Muscle of back (tissue), 13 donors: ENCODE measurements at places on chromosomes 1 and 21. TPM values are rescaled to one million over a fixed set of nuclear protein-coding genes. Genes with fewer than 3 reads are reported as not detected.

DNA sequence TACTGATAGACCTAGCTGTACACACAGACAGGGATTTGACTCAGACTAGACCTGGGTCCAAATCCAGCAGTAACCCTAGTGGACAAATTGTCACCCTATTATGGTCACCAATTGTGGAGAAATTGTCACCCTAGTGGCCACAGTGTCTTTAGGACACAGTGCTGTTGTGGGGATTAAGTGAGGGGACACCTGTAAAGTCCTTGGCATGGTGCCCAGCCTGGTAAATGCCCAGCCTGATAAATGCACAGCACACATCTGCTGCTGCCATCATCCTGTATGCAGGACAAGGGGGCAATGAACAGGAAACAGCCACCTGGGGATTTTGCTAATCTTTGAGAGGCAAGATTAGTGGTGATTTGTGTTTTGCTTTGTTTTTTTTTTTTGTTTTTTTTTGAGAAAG is 2.3 kb downstream of the TMEM61 start:
- DNase-seq = no peak

DNA sequence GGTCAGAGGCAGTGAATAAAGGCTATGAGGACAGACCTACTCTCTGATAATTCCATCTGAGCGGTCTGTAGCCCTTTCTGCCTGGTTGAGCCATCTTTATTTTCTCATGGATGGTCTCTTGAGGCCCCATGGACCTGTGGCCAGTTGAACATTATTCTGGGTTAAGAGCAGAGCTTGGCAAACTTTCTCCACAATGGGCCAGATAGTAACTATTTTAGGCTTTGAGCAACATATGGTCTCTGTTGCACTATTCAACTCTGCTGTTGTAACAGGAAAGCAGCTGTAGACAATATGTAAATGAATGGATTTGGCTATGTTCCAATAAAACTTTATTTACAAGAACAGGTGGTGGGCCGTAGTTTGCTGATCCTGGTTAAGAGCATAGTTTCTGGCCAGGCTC is 62.7 kb downstream of the KAZN start:
- peak; percentile 88 for DNase-seq

- no peak for DNase-seq
Observed at GRCh38 chr1:43044572-43045361, 86.1 kb upstream of the SLC2A1 start.

GRCh38 chr1:22296701-22297591 is 154.0 kb upstream of the WNT4 start:
- DNase-seq = no peak

- peak; percentile 36 for DNase-seq
Observed at GRCh38 chr1:24724345-24725208, 20.7 kb upstream of the CLIC4 start.

- no peak for DNase-seq
Observed at GRCh38 chr21:41508415-41509144, 622 bp upstream of the TMPRSS2 start.

DNA sequence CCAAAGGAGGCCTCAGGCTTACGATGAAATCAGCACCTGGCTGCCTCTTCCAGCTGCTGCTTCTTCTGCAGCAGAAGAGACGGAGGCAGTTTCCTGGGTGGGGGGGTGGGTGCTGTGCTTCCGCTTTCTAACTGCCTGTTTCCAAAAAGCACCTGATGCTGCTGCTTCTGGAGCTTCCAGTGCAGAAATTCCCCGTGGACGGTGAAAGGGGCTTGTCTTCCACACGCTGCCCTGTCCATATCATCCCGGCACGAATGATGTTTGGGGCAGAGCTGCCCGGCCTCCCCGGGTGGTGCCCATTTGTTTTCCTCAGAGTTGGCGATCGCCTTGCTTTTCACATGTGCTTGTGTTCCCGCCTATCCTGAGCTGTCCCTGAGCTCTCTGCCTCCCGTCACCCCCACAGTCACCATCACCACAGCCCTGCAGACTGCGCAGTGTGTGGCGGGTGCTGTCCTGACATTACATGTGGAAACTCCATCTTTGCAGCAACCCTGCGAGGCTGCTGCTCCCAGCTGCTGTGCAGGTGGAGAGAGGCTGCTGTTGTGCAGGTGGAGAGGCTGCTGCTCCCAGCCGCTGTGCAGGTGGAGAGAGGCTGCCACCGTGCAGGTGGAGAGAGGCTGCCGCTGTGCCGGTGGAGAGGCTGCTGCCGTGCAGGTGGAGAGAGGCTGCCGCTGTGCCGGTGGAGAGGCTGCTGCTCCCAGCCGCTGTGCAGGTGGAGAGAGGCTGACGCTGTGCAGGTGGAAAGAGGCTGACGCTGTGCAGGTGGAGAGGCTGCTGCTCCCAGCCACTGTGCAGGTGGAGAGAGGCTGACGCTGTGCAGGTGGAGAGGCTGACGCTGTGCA is 1.8 kb downstream of the TTLL10 start:
- no peak for DNase-seq

DNA sequence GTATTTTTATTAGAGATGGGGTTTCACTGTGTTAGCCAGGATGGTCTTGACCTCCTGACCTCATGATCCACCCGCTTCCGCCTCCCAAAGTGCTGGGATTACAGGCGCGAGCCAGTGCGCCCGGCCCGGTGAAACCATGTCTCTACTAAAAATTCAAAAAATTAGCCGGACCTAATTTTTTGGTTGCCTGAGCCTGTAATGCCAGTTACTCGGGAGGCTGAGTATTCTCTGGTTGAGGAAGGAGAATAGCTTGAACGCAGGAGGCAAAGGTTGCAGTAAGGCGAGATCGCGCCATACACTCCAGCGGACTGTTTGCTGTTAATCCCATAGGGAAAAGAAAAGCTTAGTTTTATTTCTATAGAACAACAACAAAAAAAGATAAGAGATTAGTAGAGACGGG is 29.9 kb upstream of the HJV start:
- no peak for DNase-seq

- DNase-seq = no peak
Observed at GRCh38 chr1:173470608-173471007, 6.5 kb upstream of the PRDX6 start.

DNA sequence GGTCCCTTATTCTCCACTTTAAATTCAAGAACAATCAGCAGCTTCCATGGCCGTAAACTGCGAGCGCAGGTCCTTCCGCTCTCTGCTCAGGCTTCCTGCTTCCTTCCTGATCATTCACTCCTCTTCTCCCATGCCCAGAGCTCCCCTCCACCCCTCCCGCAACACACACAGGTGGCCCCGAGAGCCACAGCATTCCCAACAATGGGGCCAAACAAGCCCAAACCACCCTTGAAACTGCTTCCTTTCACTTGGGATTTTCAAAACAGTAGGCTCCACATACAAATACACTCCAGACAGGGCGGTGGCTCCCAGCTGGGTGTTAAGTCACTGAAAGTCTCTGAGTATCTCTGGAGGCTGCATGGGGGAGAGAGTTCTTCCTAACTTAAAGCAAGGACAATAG is 11.4 kb downstream of the FAM89A start:
- no peak for DNase-seq

DNA sequence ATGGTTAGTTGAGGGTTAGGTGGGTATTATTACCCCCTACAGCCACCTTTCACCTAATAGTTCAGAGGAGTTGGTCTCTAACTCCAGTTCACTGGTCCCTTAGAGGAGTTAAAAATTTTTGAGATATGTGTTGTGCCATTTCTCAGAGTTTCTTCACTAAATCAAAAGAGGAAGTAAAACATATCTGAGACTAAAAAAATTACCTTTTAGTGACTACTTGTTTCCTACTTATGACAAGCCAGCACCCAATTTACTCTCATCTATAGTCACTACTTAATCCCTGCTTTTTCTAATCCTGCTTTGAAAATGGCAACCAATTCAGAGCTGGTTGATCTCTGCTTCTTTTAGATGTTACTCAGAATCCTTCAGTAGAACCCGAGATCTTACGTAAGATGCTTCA is 1316.8 kb upstream of the B3GALT2 start:
- DNase-seq = no peak

GRCh38 chr1:114011796-114012195 is 32.5 kb downstream of the OLFML3 start:
- DNase-seq = no peak

DNA sequence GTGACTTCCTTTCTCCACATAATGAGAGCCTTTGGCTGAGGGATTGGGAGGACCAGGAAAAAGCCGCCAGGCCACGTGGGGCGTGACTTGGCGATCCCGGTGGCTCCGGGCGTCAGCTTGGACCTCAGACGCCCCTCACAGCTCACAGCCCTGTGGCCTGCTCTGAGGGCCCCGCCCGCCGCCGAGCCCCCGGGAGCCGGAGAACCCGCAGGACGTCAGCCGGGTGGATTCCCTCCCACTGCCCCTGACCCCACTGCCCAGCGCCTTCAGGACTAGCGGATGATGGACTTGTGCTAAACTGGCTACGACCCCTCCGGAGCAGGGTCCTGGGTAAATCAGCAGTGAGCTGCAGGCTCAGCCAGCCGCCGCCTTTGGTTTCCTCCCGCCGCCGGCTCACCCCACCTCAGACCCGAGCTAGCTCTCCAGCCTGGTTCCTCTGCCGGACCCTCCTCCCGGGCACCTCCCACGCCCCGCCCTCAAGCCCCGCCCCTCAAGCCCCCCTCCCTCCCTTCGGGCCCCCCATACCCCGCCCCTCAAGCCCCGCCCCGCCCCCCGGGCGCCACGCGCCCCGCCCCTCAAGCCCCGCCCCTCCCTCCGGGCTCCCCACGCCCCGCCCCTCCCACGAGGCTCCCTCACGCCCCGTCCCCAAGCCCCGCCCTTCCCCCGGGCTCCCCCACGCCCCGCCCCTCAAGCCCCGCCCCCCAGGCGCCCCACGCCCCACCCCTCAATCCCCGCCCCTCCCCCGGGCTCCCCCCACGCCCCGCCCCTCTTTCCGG is 10.0 kb upstream of the FAAP20 start:
- DNase-seq = peak; percentile 83

DNA sequence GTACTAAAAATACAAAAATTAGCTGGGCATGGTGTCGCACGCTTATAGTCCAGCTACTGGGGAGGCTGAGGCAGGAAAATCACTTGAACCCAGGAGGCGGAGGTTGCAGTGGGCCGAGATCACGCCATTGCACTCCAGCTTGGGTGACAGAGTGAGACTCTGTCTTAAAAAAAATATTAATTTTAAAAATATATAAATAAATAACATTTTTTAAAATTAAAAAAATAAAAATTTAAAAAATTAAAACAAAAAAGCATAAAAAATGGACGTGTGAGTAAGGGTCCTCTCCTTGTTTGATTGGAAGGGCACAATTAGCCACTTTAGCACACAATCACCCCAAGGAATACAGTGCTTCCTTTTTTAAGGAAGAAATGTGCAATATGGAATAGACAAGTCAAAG is 18.6 kb downstream of the EBNA1BP2 start:
- DNase-seq = no peak

DNA sequence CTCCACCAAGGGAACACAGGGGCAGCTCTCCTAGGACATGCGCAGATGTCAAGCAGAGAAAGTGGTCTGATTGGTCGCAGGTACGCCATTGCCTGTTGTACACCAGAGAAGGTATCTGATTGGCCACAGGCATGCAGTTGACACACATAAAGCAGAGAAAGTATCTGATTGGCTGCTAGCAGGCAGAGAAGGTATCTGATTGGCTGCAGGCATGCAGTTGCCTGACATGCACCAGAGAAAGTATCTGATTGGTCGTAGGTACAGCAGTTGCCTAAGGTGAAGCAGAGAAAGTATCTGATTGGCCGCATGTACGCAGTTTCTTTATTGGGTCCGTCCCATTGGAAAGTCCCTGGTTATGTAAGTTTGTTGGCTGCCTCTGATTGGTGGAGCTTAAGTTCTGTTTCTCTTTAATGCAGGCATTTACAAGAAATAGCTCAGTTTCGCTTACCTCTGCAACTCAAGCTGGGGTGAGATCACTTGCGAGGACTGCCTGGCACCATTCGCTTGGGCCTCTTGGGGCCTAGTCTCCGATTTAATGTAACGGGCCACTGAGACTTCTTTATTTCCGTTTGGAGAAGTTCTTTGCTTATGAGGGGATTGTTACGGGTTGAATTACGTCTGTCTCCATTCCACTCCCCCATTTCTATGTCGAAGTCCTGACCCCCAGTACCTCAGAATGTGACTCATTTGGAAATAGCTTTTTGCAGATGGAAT is 74.2 kb downstream of the SIK1 start:
- no peak for DNase-seq

DNA sequence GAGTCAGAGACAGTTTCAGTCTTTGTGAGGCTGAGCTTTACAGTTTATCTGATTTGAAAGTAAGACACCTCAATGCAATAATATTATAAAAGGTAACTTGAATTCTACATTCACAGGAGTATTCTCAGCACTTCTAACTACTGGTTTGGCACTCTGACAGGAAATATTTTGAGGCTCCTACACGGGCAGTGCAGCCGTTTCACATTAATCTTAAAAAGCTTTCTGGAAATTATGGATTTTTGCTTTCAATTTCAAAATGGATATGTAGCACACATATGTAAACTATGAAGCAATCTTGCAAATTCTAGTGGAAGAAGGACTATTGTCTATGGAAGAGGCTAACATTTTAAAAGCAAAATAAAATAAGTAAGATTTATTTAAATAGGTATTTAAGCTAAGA is 262.9 kb upstream of the SNX7 start:
- DNase-seq = no peak

DNA sequence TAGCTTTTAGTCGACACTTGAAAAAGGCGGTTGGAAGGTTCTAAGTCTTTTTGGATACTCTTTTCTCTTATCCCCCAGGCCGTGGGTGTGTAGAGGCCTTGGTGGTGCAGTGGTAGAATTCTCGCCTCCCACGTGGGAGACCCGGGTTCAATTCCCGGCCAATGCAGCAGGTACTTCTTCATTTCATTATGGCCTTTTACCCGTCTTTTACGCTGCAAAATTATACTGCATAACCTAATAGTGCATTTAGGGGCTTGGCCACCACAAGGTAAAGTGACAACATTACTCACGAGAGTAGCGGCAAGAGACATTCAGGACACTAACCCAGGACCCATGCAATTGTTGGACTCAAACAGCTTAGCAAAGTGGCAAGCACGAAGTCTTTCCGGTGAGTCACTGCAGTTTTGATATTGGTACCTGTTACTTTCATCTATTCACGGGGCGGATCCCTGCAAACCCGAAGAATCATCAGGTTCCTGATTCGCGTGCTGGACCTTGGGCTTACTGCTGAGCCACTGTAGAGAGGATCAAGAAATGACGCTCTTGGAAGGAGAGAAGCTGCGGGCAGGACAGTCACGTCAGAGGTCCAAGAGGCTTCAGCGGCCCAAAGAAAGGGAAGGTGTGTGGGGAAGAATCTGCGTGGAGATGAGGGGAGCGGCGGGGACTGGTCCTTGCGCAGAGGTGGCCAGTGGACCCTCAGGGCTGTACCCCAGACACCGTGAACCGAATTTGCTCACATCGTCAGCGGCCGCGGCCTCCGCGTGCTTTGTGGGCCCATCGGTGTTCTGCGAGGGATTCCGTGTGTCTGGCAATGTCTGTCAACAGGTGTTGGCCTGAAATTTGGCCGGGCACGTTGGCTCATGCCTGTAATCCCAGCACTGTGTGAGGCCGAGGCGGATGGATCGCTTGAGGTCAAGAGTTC is 12.9 kb upstream of the RNU1-4 start:
- no peak for DNase-seq

GUK1 gene
- 113 TPM for polyA plus RNA-seq

FCGR1A gene
- polyA plus RNA-seq = 1.6 TPM

INSRR gene
- polyA plus RNA-seq = 0.35 TPM

CLCA4 gene
- polyA plus RNA-seq = 0.69 TPM

SDHB gene
- 110 TPM for polyA plus RNA-seq

AXDND1 gene
- polyA plus RNA-seq = 0.09 TPM

C1orf174 gene
- polyA plus RNA-seq = 15.0 TPM
